ENCODE measurements at places on chromosomes 6 and 20.

DNA sequence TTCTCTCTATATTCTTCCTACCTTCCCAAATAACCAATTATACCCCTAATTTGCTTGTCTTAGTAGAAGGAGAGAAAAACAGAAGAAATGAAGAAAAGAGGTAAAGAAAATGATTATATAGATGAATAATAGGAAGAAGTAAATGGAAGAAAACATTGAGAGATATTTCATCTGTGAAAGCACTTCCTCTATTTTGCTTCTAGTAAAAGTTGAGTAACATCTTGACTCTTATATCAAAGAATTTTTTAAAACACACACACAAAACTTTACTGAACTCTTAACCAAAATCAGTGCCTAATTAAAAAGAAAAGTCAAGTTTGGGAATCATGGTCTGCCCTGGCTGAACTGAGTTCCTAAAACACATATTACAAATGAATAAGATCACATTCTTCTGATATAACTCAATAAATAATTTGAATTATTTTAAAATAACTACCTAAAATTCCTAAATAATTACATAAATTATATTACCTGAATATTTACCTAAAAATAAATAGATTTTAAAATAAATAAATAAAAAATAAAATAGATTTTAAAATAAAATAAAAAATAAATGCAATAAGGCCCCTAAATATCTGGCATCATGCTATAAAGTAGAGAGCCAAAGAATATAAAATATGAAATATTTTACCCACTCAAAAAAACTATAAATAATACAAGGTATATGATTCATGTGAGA is 8.8 kb downstream of the SLC17A2 start:
- no peak for DNase-seq

DNA sequence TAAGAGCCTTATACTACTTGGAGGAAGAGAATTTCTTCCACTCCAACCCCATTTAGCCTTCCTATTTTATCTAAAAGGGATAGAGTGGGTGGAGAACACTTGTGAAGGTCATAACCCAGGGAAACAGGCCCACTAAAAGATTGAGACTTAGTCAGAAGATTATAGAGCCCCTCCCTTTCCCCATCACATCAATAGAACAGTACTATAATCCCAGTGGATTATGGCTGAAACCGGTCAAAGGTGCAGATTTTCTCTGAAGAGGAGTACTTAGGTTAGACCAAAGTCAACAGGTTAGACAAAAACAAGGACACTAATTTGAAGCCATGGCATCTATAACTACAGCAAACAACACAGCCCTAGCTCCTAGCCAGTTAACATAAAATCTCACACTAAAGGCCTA is 330.9 kb upstream of the NOX3 start:
- DNase-seq: no peak

DNA sequence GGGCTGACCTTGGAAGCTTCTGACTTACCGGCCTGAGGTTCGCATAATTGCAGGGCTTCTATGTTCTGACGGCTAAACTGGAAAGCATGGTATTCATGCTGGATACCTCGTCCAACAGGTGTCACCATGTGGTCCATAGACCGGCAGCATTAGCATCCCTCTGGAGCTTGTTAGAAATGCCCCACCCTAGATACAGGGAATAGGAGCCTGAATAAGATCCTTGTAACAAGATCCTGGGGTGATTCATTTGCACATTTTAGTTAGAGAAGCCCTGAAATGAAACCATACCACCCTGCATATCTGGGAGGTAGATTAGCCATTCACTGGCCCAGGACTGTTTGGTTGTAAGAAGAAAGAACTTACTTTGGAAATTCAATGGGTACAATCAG is 77.7 kb downstream of the TMEM170B start:
- DNase-seq: no peak

DNA sequence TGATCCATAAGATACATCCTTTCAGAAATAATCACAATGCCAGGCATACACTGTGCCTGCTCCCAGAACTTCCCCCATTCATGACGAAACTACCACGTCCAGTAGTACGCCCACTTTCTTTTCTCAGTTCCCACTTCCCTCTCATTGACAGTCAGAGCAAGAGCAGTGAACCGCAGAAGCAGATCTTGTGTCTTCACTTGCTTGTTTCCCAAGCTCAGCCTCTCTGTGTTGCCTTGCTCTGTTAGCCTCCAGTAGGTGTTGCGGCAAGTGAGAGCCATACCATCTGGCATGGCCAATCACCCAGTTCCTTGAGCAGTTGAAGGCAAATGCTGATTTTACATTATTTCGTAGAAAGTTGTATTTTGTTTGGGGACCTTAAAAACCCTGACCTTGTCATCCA is 11.7 kb downstream of the UST start:
- DNase-seq: no peak

DNA sequence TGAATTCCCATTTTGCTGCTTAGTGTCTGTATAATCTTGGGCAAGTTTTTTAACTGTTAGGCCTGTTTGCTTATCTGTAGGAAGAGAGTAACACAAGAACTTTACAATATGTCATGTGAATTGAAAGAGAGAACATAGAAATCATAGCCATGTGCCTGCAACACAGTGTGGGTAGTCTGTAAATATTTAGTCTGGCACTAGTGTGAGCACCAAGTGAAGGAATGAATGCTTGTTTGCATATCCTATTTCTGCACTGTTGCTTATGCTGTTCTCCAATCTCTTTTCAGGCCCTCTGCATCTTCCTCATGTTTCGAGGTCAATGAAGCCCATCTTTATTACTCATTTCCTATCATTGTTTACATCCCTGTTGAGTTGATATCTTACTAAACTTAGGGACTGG is 49.2 kb downstream of the CBFA2T2 start:
- no peak for DNase-seq

DNA sequence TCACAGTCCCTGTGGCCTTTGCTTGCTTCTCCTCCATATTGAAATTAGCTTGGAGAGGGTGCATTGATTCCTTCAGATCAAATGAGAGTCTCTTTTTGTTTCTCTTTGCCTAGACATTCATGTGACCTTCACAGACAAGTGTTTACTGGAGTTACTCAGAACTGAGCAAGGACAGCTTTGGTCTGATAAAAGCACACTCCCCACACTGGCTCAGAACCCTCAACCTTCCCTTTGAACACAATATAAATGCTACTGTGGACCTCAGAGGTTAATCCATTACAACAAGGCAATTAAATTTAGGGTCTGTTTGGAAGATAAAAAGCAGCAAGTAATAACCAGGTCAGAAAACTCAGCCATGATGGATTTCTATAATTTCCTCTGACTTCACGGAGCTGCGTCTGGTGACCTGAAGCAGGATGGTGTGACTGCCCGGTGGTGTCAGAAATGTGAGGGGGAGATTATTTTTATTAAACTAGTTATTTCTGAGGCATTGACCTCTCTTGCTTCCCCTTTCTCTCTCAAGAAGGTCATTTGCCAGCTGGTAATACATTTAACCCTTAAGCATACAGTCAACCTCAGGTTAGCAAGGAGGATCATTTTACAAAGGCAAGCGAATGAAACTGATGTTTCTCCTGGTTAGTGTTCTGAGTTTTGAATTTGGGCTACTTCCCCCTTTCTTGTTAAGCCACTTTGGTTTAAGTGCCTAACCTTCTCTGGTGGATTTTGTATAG is 208.2 kb downstream of the CLIC5 start:
- DNase-seq: no peak

DNA sequence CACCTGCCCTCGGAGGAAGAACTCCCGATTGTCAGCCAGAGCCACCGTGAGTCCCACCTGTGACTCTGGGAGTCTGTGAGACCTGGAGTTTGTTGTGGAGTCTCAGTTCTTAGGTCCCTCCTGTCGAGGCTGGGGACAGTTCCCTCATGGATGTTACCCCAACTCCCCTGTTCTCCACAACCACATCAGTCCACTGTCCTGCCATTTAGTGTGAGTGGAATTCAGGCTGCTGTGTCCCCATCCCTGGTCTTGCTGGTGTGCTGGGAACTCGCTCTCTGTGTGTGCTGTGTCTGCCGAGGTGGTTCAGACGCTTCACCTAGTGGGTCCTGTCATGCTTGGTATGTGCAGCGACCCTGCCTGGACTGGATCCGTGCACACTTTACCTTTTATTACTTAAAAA is 163.2 kb downstream of the DTNBP1 start:
- DNase-seq: no peak

GRCh38 chr20:44633872-44634600 is 17.5 kb downstream of the ADA start:
- DNase-seq: no peak

GRCh38 chr20:10005885-10006284 is 28.9 kb upstream of the ANKEF1 start:
- no peak for DNase-seq

DNA sequence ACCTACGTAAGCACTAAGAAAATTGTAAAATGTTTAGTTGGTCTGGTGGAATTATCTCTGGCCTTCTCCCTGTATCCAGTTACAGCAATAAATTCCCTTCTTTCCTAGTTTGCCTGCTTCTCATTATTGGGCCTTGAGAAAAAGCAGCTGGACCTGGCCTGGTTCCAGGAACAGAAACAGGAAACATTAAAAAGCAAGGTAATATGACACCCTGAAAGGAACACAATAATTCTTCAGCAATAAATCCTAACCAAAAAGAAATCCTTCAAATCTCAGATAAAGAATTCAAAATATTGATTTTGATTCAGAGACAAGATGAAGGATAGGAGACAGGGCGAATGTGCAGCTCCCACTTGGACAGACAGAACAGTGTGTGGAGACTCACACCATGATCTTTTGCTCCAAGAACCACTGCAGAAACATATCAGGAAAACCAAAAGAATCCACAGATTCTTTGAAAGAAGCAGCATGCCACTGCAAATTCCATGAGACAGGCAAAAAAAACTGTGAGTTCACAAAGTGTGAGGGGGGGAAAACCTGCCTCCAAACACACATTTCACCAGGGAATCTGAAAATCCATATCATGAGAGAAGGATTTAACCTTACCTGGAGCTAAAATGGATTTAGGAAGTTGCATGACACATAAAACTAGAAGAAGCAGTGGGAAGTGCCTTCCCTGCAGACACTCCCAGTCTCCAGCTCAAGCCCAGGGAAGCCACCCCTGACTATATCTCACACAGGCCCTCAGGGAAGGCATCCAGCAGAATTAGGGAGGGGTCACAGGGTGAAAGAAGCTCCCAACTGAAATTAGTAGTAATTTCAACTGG is 28.9 kb downstream of the TREM1 start:
- no peak for DNase-seq

DNA sequence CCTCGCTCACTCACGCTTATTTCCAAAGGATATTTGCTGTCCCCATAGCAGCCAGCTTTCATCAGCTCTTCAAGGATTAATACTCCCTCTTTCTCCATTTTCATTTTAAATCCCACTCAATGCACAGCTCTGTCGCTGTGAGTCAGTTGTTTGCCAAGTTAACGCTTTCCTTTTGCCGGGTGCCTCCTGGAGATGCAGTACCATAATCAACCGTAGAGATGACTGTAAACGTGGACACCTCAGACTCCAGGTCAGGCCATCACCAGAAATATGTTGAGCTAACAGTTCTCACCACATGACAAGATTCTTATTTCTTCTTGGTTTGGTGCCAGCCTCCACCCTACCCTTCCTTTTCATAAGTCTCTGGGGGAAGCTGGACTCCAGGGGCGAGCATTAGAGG is 66.6 kb upstream of the TAB2 start:
- DNase-seq: no peak

GRCh38 chr6:164108092-164108491 is 693.6 kb downstream of the QKI start:
- DNase-seq: no peak

- DNase-seq: no peak
Observed at GRCh38 chr20:4216866-4217265, 201.5 kb upstream of the RNF24 start.

GRCh38 chr20:19104186-19104585 is 108.3 kb upstream of the SLC24A3 start:
- DNase-seq: no peak

- DNase-seq: no peak
Observed at GRCh38 chr20:56429941-56430340, 17.9 kb downstream of the CASS4 start.

DNA sequence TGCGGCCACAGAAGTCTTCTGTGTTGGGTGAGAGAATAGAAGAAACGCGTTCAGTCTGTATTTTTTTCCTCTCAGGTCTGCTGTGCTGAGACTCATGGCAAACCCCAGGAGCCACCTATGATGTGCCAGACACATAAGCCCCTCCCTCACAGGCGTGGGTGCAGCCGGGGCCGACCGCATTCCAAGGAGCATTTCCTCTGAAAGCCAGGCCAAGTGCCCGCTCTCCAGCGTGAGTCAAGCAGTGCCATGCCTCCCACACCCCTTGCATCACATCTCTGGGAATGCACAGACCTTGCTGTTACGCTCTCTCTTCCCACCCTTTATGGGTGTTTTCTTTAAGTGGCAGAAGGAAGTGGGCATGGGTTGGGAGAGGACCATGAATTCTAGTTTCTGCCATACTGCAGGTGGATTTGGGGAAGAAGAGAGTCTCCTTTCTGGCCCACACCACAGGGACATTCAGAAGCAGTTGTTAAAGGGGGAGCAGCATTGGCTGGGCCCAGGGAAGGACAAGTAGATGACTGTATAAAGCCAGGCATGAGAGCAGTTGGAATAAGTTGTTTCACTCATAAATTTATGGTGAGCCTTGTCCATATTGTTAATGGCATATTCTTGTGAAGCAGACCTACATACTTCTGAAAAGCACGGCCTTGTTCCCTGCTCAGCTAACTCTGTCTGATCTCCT is 37.1 kb upstream of the TFAP2A start:
- no peak for DNase-seq

DNA sequence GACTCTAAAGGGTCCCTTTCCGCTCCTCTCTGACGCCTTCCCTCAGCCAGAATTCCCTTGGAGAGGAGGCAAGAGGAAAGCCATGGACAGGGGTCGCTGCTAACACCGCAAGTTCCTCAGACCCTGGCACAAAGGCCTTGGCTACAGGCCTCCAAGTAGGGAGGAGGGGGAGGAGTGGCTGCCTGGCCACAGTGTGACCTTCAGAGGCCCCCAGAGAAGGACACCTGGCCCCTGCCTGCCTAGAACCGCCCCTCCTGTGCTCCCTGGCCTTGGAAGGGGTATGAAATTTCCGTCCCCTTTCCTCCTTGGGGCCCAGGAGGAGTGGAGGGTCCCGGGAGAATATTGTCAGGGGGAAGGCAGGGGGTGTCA is 2.7 kb downstream of the VEGFA start:
- DNase-seq: no peak

- no peak for DNase-seq
Observed at GRCh38 chr20:7015257-7015656, 247.8 kb downstream of the BMP2 start.

- no peak for DNase-seq
Observed at GRCh38 chr6:110537208-110538123, 61.1 kb upstream of the SLC22A16 start.

GRCh38 chr6:88449770-88450169 is 283.6 kb upstream of the CNR1 start:
- no peak for DNase-seq
